ENCODE measurements at places on chromosomes 6 and 20.
A peak's percentile ranks its signal among the peaks of the same experiment; 100 is the strongest.

GRCh38 chr6:112330071-112330878, 16.9 kb upstream of the RFPL4B start:
- H3K4me3 ChIP-seq, result no peak overlapping the region
- no peak overlapping the region for H3K27ac ChIP-seq
- H3K36me3 ChIP-seq, result peaks cover 20% of the 10 kb centered on the region
- DNase-seq, result no peak

GRCh38 chr20:37898233-37899104, 4.5 kb upstream of the VSTM2L start:
- H3K36me3 ChIP-seq, result no peaks in the 10 kb centered on the region
- no peak overlapping the region for H3K4me3 ChIP-seq
- H3K27me3 ChIP-seq, result peaks cover 50% of the 10 kb centered on the region
- peaks cover 12% of the 10 kb centered on the region for H3K4me1 ChIP-seq
- no peak overlapping the region for H3K27ac ChIP-seq

DNA sequence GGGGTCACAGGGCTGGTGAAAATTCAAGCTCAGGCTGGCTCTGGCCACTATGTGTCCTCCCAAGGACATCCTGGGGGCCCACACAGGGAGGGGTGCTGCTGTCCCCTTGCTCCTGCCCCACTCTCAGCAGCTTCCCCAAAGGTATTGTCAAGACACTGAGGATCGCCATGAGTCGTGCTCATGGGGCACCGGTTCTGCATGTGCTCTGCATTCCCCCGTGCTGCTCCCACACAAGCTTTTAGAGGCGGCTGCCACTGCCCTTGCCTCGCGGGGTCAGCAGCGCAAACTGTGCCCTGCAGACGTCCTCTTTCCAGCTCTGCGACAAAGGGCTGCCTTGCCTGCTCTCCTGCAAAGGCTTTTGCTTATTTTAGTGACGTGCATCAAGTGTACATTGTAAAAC, 179.8 kb downstream of the ERMARD start:
- H3K27me3 ChIP-seq, result peaks cover 8% of the 10 kb centered on the region
- H3K4me1 ChIP-seq, result peaks cover 64% of the 10 kb centered on the region
- DNase-seq, result no peak
- no peak overlapping the region for H3K4me3 ChIP-seq

DNA sequence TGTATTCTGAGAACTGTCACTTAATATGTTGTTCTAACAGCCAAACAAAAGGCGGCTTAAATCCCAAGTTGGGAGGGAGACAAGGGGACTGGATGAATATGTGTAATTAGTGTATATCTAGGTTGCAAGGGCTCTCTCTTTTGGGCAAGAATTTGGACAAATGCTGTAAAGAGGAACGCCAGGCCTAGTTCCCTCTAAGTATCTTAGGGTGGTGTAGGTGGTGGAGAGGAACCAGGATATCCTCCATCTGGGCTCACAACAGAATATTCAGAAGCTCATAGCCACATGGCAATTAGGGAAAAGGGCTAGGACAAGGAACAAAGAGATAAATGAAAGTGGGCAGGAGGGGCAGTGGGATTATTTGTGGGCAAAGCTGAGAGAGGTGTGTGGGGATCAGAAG, 149.5 kb downstream of the LRFN2 start:
- H3K27me3 ChIP-seq, result peaks cover 8% of the 10 kb centered on the region
- no peak for DNase-seq
- no peaks in the 10 kb centered on the region for H3K36me3 ChIP-seq

DNA sequence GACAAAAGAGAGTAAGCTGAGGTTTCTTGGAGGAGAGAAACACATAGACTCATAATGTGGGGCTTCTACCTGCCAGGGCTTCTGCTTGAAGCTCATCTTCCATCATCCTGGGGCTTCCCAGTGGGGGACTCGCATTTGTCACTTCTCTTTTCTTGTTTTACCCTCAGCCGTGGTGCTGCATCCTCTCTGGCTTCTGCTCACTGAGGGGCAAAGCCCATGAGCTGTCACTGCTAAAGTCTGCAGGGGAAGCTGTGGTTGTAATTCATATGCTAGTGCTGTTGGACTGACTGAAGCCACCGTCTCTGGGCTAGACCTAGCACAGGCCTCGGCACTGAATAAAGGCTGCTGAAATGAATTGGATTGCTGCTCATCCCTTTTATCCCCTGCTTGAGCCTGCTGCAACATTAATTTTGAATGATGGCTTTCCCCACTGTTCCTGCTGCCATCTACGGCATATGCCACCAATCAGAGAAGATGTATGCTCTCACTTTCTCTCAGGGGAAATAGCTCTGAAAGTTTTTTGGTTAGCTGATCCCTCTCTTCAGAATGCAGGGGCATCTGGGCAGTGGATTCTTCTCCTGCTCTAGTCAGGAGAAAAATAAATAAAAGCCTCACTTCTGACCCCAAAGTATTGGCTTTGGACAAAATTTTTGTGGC, 568.4 kb upstream of the MAP3K7 start:
- H3K27me3 ChIP-seq, result peaks cover 47% of the 10 kb centered on the region
- H3K36me3 ChIP-seq, result no peaks in the 10 kb centered on the region
- H3K4me3 ChIP-seq, result no peak overlapping the region
- peak overlapping the region; percentile 18 for H3K27ac ChIP-seq

DNA sequence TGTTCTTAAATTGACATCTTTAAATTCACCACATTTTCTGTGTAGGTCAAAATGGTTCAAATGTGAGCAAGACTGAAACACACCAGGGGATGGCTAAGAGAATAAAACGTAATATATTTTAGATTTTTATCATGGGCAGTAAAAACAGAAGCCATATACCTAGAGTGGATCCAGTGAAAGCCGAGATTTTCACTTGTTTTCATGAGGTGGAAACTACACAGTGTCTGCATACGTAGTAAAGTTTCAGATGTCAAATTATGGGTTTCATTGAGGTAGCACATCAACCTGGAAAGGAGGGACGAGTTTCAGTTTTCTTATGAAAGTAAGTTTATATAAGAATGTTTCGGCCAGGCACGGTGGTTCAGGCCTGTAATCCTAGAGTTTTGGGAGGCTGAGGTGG, 25.9 kb downstream of the METTL24 start:
- peak overlapping the region; percentile 54 for H3K4me3 ChIP-seq
- no peaks in the 10 kb centered on the region for H3K27me3 ChIP-seq
